ENCODE measurements at places on chromosomes 12 and 14.

DNA sequence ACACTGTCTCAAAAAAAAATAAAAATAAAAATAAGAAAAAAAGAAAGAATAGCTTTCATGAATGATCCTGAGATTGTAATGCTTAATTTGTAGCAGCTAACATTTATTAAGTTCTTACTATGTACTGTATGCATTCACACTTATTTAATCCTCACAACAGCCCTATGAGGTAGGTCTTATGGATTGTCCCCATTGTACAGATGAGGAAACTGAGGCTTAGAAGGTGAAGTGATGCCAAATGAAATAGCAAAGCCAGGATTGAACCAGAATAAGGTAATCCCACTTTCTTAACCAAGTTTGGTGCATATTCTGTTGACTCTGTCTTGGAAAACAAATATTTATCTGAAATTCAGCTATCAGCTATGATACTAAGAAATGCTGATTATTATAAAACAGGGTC is 2.1 kb downstream of the USP30 start:
- H3K36me3 ChIP-seq = no peaks in the 10 kb centered on the region
- no peak for DNase-seq
- H3K4me3 ChIP-seq = no peak overlapping the region
- peaks cover 10% of the 10 kb centered on the region for H3K4me1 ChIP-seq
- no peaks in the 10 kb centered on the region for H3K27me3 ChIP-seq

DNA sequence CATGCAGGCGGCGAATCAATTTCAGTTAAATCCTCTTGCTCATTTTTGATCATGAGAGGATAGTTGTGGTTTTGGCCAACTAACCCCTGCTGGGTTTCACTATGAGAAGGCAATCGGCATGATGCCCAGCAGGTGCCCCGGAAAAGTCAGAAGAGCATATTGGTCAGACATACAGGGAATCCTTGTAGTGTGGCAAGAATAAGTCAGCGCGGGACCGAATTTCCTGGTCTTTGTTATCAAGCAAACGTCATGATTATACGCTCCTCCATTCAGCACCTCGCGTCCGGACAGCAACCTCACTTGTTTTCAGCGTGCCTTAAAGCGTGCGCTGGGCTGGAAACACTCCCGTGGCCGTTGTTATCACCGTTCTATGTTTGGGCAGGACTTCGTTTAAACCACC is 1.8 kb downstream of the TBC1D30 start:
- H3K27ac ChIP-seq = no peak overlapping the region
- peaks cover 18% of the 10 kb centered on the region for H3K4me1 ChIP-seq
- H3K4me3 ChIP-seq = peak overlapping the region; percentile 32
- no peak for DNase-seq
- no peaks in the 10 kb centered on the region for H3K36me3 ChIP-seq

GRCh38 chr12:103751171-103751570 is 89.9 kb downstream of the NT5DC3 start:
- no peak overlapping the region for H3K4me3 ChIP-seq
- H3K27me3 ChIP-seq = no peaks in the 10 kb centered on the region
- no peaks in the 10 kb centered on the region for H3K4me1 ChIP-seq
- no peak for DNase-seq
- H3K36me3 ChIP-seq = no peaks in the 10 kb centered on the region
- no peak overlapping the region for H3K27ac ChIP-seq

DNA sequence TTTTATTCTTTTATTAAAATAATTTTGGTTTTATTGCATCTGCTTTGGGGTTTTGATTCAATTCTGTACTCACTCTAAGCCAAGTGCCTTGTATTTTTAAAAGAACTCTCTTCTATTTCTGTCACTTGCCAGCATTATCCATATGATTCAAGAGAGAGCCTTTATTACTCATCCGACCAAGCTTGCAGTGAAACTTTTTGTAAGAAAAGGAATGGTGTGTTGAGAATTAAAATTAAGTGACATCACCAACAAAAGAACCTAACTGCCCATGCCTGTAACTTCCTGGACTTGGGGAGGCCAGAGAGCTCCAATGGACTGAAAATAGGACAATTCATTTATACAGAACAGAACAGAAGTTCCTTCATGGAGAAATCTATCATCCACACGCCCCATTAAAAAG is 52.1 kb downstream of the GALNT4 start:
- no peaks in the 10 kb centered on the region for H3K27me3 ChIP-seq
- H3K36me3 ChIP-seq = no peaks in the 10 kb centered on the region
- H3K4me3 ChIP-seq = no peak overlapping the region
- no peak overlapping the region for H3K27ac ChIP-seq

DNA sequence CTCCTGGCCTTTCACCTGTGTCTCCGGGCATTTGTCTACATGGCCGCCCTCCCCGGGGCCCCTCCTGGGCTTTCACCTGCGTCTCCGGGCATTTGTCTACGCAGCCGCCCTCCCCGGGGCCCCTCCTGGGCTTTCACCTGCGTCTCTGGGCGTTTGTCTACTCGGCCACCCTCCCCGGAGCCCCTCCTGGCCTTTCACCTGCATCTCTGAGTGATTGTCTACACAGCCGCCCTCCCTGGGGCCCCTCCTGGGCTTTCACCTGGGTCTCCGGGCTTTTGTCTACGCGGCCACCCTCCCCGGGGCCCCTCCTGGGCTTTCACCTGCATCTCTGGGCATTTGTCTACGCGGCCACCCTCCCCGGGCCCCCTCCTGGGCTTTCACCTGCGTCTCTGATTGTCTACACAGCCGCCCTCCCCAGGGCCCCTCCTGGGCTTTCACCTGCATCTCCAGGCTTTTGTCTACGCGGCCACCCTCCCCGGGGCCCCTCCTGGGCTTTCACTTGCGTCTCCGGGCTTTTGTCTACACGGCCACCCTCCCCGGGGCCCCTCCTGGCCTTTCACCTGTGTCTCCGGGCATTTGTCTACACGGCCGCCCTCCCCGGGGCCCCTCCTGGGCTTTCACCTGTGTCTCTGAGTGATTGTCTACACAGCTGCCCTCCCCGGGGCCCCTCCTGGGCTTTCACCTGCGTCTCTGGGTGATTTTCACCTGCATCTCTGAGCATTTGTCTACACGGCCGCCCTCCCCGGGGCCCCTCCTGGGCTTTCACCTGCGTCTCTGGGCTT is 68.0 kb upstream of the GALNT9 start:
- no peaks in the 10 kb centered on the region for H3K36me3 ChIP-seq
- DNase-seq = no peak
- no peaks in the 10 kb centered on the region for H3K27me3 ChIP-seq
- H3K4me3 ChIP-seq = no peak overlapping the region
- no peaks in the 10 kb centered on the region for H3K4me1 ChIP-seq
- H3K27ac ChIP-seq = no peak overlapping the region

DNA sequence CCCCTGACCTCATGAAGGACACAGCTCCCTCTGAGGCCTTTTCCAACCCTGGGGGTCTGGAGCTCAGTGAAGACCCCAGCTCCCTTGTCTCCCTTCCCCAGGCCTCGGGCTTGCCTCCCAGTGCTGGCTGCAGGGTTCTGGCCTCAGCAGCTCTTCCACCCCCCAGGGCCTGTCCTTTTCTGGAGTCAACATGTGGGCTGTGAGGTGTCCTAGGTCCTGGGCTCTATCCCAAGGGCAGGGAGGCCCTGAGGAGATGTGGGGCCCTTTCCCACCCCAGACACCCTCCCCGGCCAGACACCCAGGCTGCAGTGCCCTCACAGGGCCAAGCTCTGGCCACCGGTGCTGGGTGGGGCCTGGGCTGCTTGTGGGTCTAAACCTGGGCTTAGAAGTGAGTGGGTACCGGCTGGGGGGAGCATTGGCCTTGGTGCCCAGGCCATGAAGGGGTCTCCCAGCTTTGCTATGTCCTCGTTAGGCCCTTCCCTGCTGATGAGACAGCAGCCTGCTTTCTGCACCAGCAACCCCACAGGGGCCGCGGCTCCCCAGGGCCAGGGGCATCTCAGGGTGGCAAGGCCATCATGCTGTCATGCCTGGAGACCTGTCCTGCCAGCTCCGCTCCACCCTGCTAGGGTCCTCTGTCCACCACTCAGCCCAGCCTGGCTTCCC is 2.7 kb upstream of the CRIP2 start:
- peaks cover 3% of the 10 kb centered on the region for H3K36me3 ChIP-seq
- no peaks in the 10 kb centered on the region for H3K27me3 ChIP-seq
- peaks cover 59% of the 10 kb centered on the region for H3K4me1 ChIP-seq
- H3K27ac ChIP-seq = peak overlapping the region; percentile 96

DNA sequence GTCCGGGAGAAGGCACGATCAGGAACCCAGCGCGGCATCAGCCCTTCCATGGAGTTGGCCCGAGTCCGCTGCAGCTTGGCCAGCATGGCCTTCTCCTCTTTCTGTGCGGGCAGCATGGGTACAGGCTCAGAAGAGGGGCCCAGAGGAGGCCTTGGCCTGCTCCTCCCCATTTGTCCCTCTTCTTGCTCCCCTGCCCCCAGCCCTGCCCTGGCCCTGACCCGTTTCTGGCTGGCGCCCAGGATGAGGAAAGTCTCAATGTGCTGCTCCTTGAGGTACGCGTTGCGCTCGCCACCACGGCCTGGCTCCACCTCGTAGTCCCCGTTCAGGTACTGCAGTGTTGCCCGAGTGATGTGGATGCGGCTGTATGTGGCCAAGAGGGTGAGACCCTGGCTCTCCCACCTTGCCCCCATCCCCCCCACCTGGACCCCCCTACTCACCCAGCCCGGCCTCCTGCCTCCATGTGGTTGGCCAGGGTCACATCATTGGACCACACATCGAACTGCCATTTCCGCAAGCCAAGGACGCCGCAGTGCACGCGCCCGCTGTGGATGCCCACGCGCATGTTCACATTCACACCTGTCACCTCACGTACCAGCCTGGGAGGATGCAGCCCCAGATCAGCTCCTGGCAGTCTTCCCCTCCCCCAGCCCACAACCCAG is 12.8 kb downstream of the ADCY6 start:
- H3K27me3 ChIP-seq = no peaks in the 10 kb centered on the region
- no peak for DNase-seq
- no peak overlapping the region for H3K27ac ChIP-seq
- no peak overlapping the region for H3K4me3 ChIP-seq

DNA sequence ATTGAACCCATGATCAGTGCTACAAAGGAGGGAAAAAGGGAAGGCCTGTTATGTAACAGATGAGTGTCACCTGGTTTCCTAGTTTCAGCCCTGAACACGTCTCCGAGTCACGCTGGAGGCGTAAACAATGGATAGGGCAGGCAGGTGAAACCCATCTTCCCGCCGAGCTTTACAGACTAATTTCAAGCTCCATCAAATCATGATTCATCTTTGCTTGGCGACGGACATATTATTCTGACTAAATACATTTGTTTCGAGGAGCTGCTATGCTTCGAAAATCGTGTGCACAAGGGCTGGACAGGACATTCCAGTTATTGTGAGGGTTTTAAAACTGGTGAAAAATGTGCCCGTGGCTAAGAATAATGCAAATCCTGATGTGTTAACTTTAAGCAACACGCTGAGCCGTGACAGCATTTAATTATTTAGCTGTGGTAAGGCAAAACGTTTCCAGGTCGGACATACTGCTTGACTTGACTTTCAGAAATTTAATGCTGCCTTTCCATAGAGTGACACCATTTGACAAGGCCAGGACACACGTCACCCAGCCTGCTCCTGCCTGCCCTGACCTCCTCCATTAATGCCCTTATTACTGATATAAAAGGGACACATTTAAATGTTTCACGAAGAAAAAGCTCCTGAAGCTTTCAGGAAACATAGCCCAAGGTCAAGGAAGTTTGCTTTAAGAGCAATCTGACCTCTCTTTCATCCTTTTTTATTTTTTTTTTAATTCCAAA is 1203.5 kb upstream of the TMEM132C start:
- H3K27me3 ChIP-seq = no peaks in the 10 kb centered on the region
- no peak overlapping the region for H3K4me3 ChIP-seq
- H3K4me1 ChIP-seq = no peaks in the 10 kb centered on the region
- DNase-seq = no peak
- H3K36me3 ChIP-seq = no peaks in the 10 kb centered on the region
